ENCODE measurements at places on chromosomes 13 and 19.
A peak's percentile ranks its signal among the peaks of the same experiment; 100 is the strongest.

GRCh38 chr13:60028021-60028420 lies 135.7 kb downstream of the DIAPH3 start:
- DNase-seq, result no peak

GRCh38 chr19:58569191-58569942 lies 3.8 kb downstream of the MZF1 start:
- DNase-seq, result no peak

DNA sequence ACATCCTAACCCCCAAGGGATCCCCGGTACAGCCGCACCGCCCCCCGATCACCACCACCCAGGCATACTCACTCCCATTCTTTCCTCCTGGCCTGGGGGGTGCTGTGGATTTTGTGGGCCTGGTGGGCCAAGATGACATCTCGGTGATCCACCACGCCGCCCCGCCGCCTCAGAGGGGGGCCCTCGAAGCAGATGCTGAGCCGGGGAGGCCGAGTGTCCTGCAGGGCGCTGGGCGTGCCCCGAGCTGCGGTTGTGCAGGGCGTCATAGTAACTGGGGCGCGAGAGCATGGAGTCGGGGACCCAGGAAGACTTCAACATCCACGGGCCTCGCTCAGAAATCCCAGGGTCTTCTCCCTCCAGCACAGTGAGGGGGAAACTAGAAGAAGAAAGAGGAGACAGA lies 93.4 kb upstream of the CACNA1A start:
- DNase-seq, result no peak

DNA sequence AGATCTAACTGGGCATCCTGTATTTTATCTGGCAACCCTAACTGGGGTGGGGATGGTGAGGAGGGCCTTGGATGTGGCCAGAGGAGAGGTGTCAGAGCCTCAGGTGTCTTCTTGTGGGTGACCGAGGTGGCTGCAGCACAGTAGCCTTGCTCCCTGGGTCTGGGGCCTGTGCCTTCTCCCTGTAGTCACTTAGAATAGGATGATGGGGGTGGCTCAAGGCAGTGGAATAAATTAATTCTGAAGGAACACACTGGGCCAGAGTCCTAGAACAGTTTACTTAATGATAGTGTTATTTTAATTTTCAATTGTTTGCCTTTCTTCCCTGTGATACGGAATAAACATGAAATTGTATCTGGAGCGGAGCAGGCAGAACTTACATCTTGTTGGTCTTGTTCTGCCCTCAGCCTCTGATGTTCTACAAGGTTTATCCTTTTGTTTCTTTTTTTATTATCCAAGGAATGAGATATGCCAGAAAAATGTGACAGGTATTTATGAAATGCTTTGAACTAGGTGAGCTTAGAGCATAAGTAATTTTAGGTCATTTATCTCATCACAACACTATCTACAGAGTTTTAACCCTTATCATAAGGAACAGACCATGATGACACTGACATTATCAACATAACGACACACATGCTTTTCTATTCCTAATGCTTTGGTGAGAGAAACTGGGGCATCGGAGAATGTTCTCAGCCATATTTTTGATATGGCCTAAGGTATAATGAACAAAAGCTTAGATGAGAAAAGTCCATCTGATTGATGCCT lies 51.4 kb downstream of the LRCH1 start:
- DNase-seq, result no peak

- no peak for DNase-seq
Measured at GRCh38 chr19:16336571-16336970, 11.9 kb downstream of the KLF2 start.

- no peak for DNase-seq
Measured at GRCh38 chr13:78194904-78195639, 276.4 kb upstream of the EDNRB start.

GRCh38 chr13:36089130-36089647 lies 42.0 kb downstream of the DCLK1 start:
- no peak for DNase-seq

- DNase-seq, result no peak
Measured at GRCh38 chr19:52351512-52351911, 15.5 kb downstream of the ZNF610 start.

DNA sequence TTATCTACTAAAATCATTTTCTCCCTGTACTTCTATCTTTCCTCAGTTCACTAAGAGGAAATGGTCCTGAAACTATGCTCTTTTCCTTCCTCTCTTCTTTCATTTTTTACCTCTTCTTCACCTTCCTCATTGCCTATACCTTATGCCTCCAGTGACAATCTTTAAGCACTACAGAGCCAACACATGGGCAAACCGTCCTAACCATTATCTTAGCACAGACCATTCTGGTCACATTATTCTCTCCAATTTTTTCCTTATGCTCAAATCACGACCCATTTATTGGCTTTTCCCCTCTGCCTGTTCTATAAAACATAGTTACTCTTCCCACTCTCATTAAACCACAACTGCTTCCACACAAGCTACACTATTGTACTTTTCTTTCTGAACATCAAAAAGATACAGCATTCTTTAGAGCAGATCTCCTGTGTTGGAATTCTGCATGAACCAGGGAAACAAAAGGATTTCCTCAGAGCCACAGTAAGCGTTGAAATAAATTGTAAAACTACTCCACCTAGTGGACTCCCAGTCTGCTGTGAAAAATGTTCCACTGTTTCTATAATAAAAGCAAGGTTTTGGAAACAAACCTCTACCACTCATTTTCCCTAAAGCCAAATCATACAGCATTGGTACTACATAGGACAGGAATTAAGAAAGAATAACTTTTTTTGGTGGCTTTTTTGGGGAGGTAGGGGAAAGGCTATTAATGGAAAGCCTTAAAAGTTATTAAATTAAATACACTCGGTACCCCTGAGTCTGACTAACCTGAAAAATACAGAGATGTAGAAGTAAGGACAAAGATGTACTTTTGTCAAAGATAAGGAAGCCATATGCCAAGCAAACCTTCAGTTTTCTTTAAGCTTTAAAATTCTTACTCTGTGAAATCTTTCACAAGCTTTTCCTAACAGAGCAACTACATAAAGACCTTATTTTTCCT lies 19.5 kb downstream of the NUFIP1 start:
- DNase-seq, result no peak

- no peak for DNase-seq
Measured at GRCh38 chr13:106651442-106651841, 83.5 kb upstream of the ARGLU1 start.

- peak; percentile 14 for DNase-seq
Measured at GRCh38 chr13:97434397-97435201, 630 bp downstream of the RAP2A start.

- DNase-seq, result no peak
Measured at GRCh38 chr13:95601216-95601615, 43.3 kb downstream of the DZIP1 start.

- DNase-seq, result no peak
Measured at GRCh38 chr13:113548171-113548641, 36.3 kb upstream of the TFDP1 start.

- DNase-seq, result no peak
Measured at GRCh38 chr13:102561933-102562332, 34.9 kb upstream of the TPP2 start.

DNA sequence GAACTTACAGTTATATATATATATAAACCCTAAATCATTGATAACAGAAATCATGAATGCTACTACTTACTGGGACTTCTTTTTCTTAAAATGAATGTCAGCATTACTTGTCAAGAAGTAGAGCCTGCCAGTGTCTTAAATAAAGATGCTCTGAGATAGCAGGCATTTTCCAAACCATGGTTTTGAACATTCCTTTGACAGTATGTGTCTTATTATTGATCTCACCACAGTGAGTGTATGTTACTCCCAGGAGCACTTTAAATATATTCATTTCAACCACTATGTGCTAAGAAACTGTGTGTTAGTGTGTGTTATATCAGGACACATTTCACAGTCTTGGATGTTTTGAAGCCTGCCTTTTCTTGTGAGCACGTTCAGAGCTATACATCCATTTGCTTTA lies 28.2 kb downstream of the TNFRSF19 start:
- DNase-seq, result no peak

DNA sequence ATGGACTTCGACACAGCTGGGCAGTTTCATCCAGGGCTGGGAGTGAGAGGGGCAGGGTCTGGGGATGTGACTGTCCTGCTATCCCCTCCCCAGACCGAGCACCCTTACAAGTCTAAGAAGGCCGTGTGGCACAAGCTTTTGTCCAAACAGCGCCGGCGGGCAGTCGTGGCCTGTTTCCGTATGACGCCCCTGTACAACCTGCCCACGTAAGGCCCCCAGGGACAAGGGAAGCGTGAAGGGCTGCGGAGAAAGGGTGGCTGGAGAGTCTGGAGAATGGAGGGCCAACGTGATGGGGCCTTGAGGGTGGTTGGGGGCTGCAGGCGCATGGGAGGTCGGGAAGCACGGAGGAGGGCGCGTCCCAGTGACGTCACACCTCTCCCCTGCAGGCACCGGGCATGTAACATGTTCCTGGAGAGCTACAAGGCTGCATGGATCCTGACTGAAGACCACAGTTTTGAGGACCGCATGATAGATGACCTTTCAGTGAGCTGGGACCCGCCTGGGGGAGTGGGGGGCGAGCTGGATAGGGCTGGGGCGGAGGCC lies 89.5 kb downstream of the MAP4K1 start:
- DNase-seq, result no peak

DNA sequence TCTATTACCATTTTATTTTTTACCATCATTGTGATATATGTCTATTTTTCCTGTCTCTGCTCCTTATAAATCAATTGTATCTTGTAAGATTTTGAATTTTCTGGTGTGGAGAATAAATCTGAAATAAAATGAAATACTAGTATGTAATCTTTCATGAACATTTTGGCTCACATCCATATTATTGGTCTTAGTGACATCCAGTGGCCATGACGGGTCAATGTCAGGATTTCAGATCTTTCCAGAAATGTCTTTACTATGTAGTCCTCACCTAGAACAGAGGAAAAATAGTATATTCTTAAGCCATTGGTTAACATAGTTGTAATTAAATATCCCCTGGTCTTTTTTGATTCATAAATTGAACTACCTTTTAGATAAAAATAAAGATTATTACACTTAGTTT lies 109.8 kb upstream of the GPC6 start:
- DNase-seq, result no peak

DNA sequence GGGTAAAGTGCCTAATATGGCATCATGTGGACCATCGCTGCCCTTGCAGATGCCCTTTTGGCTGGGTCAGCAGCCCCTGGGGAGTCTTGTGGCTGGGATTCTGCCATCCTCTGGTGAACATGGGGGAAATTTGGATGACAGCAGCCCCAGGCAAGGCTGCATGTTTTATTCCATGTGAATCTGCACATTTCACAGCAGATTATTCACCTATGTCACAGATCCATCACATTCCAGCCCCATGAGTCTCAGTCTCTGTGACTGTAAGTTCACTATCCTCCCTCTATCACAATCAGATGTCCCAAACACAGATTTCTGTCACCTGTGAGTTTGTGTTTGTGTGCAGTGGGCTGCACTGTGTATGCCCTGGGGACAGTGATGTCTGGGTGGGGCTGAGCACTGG lies 36.8 kb upstream of the PSG9 start:
- no peak for DNase-seq

GRCh38 chr13:86765462-86765861 lies 905.7 kb upstream of the SLITRK5 start:
- DNase-seq, result no peak

DNA sequence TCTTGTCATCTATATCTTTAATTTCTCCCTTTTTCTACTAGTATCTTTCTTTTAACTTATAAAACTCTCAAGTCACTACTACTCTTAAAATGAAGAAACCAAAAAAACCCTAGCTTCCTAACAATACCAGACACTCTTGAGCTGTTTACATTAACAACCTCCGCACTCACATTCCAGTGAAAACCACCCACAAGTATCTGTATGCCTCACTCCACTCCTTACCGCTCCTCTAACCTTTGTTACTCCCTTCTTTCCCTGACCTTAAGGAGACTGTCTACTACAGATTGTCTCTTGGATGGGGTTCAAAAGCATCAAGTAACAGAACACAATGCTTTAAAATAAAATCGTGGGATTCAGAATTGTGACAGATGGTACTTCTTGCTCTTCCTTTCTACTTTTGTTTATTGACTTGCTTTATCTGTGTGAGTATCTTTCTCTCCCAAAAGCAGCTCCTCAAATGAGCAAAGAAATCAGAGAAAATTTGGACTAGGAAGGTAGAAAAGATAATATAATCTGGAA lies 110.0 kb upstream of the FBXL3 start:
- DNase-seq, result no peak

DNA sequence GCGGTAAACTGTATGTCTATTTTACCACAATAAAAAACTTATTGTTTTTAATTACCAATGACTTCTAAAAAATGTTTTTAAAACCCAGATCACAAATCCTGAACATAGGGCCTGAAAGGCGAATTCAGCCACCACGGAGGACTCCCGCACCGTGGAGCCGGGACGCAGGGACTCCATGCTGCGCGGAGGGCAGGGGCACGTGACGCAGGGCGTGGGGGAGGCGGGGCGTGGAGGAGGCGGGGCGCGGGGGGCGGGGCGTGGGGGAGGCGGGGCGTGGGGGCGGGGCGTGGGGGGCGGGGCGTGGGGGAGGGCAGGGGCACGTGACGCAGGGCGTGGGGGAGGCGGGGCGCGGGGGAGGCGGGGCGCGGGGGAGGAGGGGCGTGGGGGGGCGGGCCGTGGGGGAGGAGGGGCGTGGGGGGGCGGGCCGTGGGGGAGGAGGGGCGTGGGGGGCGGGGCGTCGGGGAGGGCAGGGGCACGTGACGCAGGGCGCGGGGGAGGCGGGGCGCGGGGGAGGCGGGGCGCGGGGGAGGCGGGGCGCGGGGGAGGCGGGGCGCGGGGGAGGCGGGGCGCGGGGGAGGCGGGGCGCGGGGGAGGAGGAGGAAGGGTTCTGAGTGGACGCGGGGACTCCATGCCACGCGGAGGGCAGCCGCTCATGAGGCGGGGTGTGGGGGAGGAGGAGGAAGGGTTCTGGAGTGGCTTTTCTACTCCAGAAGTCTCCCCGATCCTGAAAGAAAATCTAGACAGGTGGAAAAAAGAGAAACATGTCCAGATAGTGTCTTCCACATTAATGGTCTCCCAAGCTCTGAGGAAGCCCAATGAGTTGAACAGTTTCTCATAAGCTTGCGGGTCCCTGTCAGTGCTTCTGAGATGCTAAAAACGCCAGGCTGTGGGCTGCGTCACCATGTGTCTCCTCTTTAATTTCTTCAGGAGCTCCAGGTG lies 4.4 kb upstream of the PROZ start:
- peak; percentile 47 for DNase-seq

- no peak for DNase-seq
Measured at GRCh38 chr13:77865622-77866021, 53.0 kb downstream of the EDNRB start.

GRCh38 chr13:44389876-44390275 lies 16.3 kb downstream of the SERP2 start:
- no peak for DNase-seq

Data from stimulated activated CD4-positive, alpha-beta T cell treated with anti-CD3 and anti-CD28 coated beads, TNF-alpha, amount 100 ng/mL, for 1 hour (primary cell).